Stimulated activated CD8-positive, alpha-beta memory T cell treated with anti-CD3 and anti-CD28 coated beads, Interleukin-7, amount 100 ng/mL, for 48 hours (primary cell): ENCODE measurements at places on chromosomes 5 and 9.

DNA sequence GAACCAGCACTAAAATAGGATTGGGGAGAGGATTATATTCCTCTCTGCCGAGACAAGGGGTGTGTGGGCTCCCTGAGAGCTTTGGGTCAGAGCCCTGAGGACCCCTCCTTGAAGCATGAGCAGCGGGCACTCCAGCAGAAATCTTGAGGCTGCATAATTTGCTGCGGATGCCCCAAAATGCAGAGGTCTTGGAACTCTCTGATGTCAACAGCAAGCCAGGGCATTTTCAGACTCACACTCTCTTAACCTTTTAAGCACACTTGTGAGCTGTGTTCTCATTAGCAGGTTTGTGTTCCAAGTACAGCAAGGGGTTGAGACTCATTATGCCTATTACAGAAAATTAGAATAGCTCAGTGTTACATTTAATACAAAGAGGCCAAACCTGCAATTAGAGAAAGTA is 513.0 kb upstream of the ADAMTS16 start:
- no peak for DNase-seq

DNA sequence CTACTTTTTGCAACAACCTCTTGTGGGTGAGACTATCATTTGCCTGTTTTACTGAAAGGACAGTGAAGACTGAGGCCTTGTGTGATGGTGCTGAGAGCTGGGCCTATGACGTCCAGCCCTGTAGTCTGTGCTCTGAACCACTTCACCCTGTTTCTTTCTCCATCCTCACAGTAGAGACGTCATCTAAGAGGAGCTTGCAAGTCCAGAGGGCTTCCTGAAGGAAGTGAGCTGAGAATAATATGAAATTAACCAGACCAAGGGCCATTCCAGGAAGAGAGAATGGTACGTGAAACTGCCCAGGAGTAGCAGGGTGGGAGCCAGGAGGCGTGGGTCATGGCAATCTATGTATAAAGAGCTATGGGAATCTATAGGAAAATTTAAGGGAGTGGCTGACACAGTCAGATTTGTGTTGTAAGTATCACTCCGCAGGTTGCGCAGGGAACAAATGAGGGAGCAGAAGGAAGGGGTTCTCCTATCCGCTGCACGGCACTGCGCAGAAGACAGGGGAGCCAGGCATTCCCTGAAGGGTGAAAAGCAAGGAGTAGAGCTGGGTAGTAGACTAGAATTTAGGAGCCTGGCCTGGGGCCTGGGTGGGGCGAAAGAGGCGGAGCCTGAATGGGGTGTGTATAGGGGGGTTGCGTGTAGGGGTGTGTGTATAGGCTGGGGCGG is 596 bp upstream of the FGFR4 start:
- DNase-seq, result no peak

DNA sequence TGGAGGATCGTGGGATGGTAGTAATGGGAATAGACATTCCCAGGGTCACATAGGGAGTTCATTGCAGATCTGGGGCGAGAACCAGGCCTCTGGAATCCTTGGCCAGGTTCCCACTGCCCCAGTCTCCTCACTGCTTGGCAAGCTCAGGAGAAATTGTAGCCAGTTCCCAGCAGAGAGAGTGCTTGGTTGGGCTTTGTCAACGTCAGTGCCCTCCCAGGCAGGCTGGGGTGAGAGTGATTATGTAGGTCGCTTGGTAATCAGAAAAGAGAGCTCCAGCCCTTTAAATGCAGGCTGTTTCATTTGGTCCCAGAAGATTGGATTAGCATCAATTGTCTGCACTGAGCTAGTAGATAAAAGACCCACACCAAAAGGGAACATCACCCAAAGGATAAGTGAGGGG is 51.8 kb upstream of the GALNT10 start:
- no peak for DNase-seq

DNA sequence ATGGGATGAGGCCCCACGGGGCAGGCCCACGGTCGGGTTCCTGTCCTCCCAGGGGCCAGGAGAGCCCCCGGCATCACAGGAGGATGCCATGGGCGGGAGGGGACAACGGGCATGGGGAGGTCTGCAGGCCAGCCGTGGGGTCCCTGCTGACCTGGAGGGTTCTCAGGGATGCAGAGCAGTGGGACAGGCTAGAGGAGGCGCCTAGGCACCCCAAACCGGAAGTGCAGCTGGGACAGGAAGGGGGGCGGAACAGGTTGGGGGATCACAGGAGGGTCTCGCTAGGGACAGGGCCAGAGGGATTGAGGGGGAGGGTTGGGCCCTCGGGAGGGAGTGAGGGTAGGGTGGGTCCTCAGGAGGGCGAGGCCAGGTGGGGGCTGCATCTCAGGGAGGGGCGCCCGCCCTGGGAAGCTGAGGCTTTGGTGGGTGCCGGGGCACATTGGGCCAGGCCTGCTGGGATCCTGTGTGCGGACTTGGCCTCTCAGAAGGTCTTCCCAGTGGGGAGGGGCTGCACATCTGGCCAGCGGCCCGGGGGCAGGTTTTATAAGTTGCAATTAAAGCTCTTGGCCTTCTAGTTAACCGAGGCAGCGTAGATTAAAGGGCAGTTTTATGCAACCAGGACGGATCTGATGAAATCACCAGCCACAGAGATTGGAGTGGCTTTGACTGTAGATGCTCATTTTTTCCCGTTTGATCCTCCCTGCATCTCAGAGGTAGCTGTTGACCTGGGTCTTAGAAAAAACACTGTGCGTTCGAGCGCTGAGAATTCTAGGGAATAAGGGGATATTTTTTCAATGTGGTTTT is 20.1 kb downstream of the NKD2 start:
- DNase-seq, result no peak

- DNase-seq, result no peak
These were observed 499.5 kb upstream of the BRINP1 start for GRCh38 chr9:119868694-119869093.

DNA sequence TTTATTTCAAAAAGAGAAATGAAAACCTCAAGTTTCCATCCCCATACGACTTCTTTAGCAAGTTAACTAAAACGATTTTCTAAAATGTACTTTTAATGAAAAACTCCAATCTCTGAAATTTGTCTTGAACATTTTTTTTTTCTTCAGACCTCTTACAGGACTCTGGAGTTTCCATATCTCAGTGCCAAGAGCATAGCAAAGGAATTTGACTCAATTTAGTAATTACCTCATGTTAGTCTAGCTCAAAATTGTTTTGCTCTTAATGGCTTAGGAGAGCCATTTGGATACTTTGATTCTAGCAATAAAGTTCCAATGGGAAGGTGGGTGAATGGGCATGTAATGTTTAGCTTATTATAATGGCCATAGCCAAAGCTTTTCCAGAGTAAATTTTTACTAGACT is 26.0 kb upstream of the SPATA31D4 start:
- DNase-seq, result no peak

- no peak for DNase-seq
These were observed 135.9 kb upstream of the CCDC152 start for GRCh38 chr5:42620579-42621216.

DNA sequence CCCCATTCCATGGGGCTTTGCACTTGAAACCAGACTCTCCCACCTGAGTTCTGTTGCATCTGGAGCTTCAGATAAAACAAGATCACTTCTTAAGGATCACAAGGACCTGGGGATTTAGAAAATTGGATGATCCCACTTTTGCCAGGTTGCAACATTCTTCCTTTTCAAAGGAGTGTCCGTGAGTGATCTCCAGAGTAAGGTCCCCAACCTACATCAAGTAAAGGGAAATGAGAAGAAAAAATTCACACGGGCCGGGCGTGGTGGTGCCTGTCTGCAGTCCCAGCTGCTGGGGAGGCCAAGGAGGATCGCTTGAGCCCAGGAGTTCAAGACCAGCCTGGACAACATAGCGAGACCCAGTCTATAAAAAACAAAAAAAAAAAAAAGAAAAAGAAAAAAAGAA is 41.2 kb upstream of the COL5A1 start:
- no peak for DNase-seq

GRCh38 chr5:1380011-1380817 is 35.3 kb upstream of the CLPTM1L start:
- peak; percentile 18 for DNase-seq
